NCI-H1930 (cell line): ENCODE measurements at places on chromosomes 12 and 14.

DNA sequence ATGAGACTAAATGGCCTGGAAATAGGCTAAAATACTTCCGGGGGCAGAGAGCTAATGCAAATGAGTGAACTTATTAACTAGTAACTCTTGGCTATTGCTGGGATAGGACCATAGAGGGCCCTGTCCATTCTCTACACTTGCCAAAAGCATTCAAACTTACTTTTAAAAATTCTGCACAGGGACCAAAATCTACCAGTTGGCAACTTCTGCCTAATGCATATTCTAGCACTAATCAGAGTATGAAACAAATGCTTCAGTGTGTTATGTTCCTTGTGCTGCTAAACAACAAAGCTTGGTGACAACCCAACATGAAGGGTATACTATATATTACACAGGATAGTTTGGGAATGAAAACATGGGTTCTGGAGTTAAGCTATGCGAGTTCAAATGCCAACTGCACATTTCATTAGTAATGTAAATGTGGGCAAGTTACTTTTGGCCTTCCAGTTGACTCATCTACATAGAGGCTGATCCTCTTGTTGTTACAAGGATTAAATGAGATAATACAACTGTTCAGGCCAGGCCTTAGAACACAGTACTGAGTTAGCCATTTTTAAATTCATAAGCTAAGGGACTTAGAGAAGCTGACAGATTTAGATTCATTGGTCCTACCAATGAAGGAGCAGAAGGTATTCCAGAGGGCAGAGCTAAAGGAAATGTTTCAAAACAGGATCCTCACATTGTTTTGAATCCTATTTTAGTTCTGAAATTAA lies 32.4 kb downstream of the HIGD1C start:
- DNase-seq: no peak

GRCh38 chr12:26416550-26416949 lies 221.2 kb downstream of the SSPN start:
- DNase-seq: peak; percentile 55

GRCh38 chr14:37138898-37139297 lies 33.5 kb downstream of the SLC25A21 start:
- DNase-seq: no peak

GRCh38 chr12:93832131-93832530 lies 155.0 kb downstream of the CRADD start:
- DNase-seq: no peak

DNA sequence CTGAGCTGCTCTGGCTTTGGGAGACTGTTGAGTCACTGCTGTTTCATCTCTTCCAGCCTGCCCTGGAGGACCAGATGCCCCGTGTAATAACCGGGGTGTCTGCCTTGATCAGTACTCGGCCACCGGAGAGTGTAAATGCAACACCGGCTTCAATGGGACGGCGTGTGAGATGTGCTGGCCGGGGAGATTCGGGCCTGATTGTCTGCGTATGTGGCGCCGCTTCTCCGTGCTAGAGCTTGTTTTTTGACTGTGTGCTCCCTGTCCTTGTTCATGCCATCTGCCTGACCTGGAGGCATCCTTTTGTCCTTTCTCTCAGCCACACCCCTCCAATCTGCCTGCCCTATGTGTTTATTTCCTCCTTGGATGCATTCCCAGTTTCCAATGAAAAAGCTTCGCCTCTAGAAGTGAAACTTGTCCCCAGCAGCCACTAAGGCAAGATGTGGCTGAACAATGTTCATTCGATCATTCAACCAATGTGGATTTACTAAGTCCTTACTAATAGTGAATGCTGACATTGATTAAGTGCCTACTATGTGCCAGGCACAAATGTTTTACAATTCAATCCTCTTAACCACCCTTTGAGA lies 98.6 kb downstream of the NT5DC3 start:
- DNase-seq: no peak

- DNase-seq: no peak
Observed at GRCh38 chr12:9910716-9911421, 21.3 kb downstream of the CLEC2A start.

DNA sequence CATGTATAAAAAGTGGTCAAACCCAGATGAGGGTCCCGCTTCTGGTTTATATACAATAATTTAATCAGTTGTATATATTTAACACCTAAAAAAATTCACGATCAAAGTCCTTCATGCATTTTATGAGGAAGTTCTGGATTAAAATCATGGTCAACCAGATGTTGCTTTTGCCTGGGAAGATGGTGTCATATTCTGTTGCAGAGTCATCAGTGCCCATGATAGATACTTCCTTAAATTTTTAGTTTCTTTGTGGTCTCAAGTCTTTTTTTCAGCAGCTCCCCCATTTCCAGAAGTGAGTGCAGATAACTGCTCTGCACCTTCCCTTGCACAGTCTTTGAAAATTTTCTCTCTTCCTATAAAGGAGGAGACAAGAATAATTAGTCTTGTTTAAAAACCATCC lies 16.1 kb downstream of the ERP29 start:
- no peak for DNase-seq

- DNase-seq: no peak
Observed at GRCh38 chr12:51378749-51379148, 12.5 kb downstream of the GALNT6 start.

GRCh38 chr12:42541965-42542364 lies 47.6 kb downstream of the PRICKLE1 start:
- no peak for DNase-seq

DNA sequence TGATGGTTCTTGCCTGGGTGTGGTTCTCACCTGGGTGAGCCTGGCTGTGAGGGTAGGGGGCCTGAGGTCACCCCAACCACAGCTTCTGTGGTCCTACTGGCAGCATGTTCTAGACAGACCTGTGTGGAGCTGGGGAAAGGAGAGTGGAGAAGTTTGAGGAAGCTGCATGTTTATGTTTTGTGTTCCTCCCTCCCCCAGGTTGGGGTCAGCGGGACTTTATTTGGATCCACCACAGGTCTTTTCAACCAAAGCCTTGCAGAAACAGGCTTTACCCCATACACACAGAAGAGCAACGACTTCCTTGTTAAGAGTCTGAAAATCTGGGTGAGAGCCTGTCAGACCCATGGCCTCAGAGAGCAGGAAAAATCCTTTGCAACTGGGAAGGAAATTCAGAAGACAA lies 5.6 kb downstream of the CD9 start:
- DNase-seq: no peak

DNA sequence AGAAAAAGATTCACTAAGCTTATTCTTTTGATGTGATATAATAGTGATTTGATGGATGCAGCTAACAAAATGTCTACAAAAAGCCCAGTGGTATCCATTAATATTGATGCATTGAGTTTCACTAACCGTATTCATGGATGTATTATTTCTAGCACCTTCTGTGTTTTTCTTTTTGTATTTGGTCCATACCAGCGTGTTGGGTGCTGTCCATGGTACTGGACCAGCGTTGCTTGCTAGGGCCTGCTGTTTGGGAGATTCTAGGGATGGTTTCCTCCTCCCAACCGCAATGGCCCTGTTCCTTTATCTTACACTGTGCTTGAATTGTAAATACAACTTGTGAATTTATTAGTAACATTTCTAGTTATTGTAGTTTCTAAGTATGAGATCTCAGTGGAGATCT lies 31.7 kb downstream of the ANO4 start:
- DNase-seq: no peak
